ENCODE measurements at places on chromosomes 3 and 15.
A peak's percentile ranks its signal among the peaks of the same experiment; 100 is the strongest.

GRCh38 chr15:68154923-68155559, 50.1 kb downstream of the CALML4 start:
- DNase-seq, result no peak

DNA sequence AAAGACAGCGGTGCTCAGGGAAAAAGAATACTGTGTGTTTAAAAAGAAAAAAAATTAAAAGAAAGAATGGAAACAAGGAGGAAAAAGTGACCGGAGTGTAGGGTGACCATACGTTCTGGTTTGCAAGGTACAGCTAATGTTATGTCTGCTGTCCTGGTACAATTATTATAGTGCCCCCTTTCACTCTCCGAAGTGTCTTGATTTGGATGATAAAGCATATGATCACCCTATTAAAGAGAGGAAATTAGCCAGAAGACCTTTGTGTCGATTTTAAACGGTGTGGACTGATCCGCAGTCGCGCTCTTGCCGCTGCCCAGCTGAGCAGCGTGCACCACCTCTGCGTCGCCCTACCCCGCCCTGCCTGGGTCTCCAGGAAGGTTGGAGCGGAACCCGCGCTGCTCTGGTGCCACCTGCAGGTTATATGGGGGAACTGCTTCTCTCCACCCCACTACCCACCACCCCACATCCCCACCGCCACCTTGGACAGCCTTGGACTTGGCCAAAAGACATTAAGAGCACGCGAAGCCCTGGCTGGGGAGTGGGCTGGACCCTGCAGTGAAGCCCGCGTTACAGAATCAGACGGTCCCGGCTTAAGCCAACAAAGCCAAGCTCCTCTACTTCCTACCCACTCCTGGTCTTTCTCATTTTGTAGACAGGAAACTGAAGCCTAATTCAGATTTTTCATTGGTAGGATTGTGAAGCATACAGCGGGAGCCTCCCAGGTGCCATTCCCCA, 41.2 kb upstream of the UBE2Q2 start:
- peak; percentile 12 for DNase-seq

GRCh38 chr3:130787422-130788068, 40.9 kb upstream of the PIK3R4 start:
- DNase-seq, result no peak

GRCh38 chr3:146625186-146625775, 20.1 kb upstream of the PLSCR5 start:
- DNase-seq, result no peak

- DNase-seq, result no peak
Measured at GRCh38 chr3:143330296-143330868, 210.8 kb downstream of the CHST2 start.

GRCh38 chr3:182711261-182711683, 82.0 kb upstream of the ATP11B start:
- no peak for DNase-seq

- no peak for DNase-seq
Measured at GRCh38 chr15:69575387-69575786, 122.8 kb downstream of the RPLP1 start.
